PC-9 (cell line): ENCODE measurements at places on chromosomes 12 and 14.
A peak's percentile ranks its signal among the peaks of the same experiment; 100 is the strongest.

DNA sequence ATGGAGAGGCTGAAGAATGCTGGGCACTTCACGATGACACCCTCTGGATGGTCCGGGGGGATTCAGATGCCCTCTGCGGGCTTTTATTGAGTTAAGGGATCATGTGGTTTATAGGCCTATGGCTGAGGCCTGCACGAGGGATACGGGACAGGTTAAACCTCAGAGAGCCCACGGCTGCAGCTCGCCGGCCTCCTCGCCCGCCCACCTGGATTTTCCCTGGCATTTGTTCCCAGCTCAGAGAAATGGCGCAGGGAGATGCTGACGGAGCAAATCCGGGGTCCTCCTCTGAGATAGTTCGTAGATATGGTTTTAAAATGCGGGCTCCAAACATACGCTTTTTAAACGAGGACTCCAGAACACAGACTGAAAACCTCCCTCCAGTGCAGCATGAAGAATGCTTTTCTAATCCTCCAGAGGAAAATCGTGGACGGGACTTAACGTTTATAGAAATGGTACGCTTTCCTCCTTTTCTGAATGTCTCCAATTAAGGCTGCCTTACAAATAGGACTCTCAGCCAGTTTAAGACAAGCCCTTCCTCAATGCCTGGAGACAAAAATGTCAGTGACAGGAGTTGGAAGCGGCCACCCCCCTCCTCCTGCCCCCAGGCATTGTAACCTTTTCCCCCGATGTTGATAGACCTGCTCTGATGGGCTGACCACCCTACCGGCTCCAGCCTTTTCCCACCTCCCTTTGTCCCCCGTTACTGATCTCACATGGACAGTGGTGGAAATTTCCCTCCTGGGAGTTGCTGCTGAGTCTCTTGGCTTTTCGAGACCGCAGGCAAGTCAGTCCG is 16.6 kb downstream of the CCND2 start:
- DNase-seq, result no peak

DNA sequence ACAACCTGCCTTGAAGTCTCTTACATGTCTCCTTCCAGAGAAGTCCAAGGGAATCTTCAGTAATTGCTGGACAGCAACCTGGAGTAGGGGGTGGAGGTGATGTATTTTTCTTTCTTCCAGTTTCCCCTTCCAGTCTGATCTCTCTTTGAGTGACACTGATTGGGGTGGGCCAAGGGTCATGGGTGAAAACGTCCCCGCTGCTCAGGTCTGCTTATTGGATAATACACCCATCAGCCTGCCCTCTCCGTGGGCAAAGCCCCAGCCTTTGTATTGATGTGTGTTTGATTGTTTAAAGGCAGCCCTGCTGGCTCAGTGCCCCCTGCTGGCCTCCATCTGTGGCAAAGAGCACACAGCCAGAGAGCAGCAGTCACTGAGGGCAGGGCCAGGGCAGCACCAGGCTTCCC is 35.7 kb upstream of the ATP2A2 start:
- no peak for DNase-seq

DNA sequence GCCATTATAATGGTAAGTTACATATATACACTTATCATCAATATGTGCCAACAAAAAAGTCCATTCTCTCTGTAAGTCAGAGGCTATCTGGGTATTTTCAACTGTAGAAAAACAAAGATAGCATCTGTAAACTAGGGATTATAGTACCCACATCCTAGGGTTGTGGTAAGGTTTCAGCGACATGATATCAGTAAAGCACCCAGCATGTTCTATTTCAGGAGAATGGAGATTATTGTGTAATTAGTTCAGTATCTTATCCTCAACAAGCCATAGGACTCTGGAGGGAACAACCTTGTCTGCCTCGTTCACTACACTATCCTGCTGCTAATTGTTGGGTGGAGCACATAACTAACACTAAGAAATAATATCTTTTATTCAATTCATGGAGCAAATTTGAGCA is 19.7 kb upstream of the CKAP4 start:
- DNase-seq, result no peak

DNA sequence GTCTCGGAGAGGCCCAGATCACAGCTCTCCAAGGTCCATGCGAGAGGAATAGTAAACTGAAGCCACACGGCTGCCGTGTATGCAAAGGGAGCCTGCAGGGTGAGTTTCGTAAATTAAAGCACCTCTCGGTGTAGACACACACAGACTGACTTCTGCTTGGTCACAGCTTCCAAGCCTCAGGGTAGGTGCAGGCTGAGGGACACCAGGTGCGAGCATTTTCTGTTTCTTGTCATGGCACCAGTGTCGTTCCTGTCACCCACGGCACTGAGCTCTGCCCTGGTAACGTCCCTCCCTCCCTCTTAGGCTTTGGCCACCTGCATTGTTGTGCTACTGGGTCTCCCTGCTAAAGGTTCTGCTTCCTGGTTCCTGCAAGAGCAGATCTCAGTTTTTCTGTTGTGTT is 76.2 kb upstream of the DYNC1H1 start:
- DNase-seq, result no peak

- no peak for DNase-seq
These were observed 12.2 kb downstream of the CHURC1 start for GRCh38 chr14:64926398-64926995.

GRCh38 chr12:62210422-62210821 is 49.8 kb upstream of the USP15 start:
- DNase-seq, result peak; percentile 17

GRCh38 chr12:53985994-53986685 is 1.2 kb downstream of the HOXC10 start:
- DNase-seq, result no peak

GRCh38 chr12:12903642-12904609 is 12.6 kb downstream of the GPRC5A start:
- peak; percentile 67 for DNase-seq

DNA sequence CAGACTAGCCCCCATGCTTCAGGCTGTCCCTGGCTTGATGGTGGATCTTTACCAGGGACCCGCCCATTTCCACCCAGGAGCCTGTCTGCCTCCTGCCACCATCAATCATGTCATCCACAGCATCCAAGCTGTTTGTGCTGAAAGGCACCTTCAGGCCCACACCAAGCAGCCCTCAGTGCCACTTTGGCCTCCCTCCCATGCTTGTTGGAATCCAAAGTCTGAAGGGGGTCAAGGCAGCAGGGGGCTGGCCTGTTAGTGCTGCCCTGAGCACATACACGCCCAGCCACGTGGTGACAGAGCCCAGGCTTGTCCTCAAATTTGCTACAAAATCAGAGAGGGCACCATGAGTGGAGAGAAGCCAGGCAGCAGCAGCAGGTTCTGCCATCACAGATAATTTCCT is 1146.8 kb downstream of the FSCB start:
- DNase-seq, result no peak

DNA sequence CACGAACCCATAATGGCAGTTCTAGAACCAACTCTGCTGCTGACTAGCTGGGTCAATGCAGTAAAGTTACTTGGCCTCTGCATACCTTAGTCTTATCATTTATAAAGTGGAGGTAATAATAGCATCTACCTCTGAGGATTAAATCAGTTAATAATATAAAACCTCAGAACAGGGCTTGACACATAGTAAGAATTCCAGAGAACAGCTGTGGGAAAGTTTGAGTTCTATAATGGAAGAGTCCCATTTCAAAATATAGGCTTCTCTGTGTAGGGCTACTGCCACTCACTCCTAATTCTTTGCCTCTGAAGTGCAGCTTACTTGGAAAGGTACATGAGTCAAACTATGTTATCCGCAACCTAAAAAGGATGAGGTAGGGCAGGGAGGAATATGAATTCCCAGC is 269.2 kb upstream of the PRKD1 start:
- DNase-seq, result no peak

DNA sequence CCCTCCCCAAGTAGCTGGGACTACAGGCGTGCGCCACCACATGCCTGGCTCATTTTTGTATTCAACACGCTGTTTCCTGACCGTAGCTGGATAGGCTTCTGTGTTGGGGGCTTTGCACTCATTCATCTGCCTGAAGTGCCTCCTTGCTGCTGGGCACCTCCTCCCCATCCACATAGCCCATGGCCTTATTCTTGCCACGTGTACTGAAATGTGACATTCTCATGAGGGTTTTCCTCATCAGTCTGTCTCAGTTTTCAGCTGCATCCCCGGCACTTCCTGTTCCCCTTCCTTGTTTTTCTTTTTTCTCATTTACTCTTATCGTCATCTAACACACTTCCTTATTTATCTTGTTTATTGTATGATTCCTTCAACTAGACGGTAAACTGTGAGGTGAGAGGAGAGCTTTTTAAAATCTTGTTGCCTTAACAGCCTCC is 36.6 kb downstream of the RCOR1 start:
- no peak for DNase-seq

- DNase-seq, result peak; percentile 67
These were observed 12.6 kb downstream of the RASSF9 start for GRCh38 chr12:85823436-85824180.

- no peak for DNase-seq
These were observed 86.6 kb downstream of the PPP1R12A start for GRCh38 chr12:79848339-79848738.

DNA sequence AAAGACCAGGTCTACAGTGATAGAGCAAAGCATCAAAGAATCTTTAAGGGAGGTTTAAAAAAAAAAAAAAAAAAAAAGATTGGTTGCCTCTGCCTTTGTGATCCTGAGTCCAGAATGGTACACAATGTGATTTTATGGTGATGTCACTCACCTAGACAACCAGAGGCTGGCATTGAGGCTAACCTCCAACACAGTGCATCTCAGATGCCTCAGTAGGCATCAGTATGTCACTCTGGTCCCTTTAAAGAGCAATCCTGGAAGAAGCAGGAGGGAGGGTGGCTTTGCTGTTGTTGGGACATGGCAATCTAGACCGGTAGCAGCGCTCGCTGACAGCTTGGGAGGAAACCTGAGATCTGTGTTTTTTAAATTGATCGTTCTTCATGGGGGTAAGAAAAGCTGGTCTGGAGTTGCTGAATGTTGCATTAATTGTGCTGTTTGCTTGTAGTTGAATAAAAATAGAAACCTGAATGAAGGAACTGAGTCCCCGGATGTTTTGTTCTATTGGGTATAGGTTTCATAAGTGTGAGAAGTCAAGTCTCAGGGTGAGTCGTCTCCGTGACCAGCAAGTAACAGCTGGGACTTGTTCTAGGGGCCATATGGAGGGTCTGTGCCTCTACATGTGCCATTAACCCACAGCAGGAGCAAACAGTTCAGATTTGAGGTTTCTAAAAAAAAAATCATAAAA is 9.3 kb downstream of the PEBP1 start:
- no peak for DNase-seq
